ENCODE measurements at places on chromosomes 2 and 18. TPM values are rescaled to one million over a fixed set of nuclear protein-coding genes. Genes with fewer than 3 reads are reported as not detected.

The IL36RN gene
- not detected for total RNA-seq

The FBXO41 gene
- 18.2 TPM for total RNA-seq

The DPYSL5 gene
- not detected for total RNA-seq

The DNAH6 gene
- 1.00 TPM for total RNA-seq

- DNase-seq = no peak
Observed at GRCh38 chr2:188122985-188123384, 168.7 kb upstream of the GULP1 start.

GRCh38 chr2:179612108-179612507, 249.3 kb downstream of the ZNF385B start:
- DNase-seq = no peak

DNA sequence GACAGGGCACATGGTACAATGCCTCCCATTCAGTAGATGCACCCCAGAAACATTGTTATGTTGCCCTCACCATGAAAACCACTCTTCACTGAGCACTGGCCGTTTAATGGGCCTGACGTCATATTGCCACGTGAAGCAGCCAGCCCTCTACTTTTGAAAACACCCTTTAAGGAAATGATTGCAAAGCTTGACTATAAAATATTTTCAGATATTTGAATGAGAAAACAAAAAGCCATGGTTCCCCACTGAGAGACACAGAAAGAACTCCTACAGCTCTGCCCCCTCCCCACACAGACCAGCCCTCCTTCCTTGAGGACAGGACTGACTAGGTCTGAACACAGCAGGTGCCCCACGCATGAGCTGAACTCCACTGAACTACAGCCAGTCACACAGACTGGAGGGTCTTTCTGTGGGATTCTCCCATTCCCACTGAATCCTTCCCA, 349.1 kb downstream of the ANAPC1 start:
- no peak for DNase-seq

- no peak for DNase-seq
Observed at GRCh38 chr2:239376351-239376750, 24.5 kb downstream of the HDAC4 start.

- no peak for DNase-seq
Observed at GRCh38 chr18:44298566-44298965, 382.1 kb upstream of the SETBP1 start.
